ENCODE measurements at places on chromosomes 1 and 21.
A peak's percentile ranks its signal among the peaks of the same experiment; 100 is the strongest.

DNA sequence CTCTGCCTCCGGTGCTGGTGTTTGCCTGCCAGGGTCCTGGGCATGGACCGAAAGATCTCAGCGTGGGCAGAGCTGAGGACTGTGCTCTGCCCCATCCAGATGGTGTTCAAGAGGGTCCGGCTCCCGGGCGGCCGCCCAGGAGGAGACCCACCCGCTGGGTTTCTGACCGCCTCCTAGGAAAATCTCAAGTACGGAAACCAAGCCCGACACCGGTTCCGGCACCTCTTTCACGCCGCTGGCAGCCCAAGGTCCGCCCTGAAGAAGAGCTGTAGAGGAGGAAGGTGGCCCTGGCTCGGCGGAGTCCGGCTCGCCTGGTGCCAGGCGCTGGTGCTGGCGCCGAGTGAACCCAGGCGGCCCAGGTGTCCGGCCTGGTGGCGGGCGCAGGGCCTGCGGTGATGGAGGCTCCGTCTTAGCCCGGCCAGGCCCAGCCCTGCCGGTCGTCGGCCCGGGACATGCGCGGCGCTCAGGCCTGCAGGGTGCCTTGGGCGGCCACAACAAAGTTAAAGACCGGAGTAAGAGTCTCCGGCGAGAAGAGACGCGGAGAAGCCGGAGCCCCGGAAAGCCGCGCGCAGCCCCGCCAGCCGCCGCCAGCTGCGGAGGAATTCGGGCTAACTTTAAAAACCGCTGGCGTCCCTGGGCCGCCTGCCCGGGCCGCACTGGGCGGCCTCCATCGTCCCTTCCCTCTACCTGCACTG is 1.5 kb downstream of the GRIK3 start:
- peak; percentile 42 for DNase-seq

DNA sequence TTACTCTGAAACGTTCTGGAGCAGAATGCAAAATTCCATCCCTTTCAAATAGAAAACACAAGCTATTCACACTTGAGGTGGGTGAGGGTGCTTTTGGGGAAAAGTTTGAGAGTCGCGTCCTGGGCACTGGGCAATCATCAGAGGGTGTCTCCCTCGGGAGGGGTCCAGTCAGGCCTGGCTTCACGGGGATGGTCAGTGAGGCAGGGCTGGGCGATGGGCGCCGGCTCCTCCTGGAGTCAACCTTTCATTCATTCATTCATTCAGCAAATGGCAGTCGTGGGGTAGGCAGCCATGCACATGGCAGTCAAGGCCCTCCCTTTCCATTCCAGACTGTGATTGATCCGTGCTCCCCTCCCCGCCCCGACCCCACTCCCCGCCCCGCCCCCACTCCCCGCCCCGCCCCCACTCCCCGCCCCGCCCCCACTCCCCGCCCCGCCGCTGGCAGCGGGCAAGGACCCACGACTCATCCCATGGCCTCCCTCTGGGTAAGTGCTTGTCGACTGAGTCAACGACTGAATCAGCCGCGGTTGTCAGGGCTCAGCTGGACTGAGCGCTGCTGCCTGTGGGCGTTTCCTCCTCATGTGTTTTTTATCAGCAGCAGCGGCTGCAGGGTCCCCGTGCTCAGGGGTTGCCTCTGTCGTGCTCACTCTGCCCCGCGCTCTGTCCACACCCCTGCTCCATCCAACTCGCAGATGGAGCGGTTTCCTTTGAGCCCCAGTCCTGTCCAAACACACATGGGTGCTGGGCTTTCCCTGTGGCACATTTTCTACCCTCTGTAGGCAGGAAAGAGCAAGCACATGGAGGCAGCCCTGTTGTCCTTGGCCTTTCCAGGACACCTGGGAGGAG is 12.5 kb upstream of the SPSB1 start:
- no peak for DNase-seq

- DNase-seq: no peak
These were observed 164.4 kb upstream of the DPT start for GRCh38 chr1:168893359-168893801.

DNA sequence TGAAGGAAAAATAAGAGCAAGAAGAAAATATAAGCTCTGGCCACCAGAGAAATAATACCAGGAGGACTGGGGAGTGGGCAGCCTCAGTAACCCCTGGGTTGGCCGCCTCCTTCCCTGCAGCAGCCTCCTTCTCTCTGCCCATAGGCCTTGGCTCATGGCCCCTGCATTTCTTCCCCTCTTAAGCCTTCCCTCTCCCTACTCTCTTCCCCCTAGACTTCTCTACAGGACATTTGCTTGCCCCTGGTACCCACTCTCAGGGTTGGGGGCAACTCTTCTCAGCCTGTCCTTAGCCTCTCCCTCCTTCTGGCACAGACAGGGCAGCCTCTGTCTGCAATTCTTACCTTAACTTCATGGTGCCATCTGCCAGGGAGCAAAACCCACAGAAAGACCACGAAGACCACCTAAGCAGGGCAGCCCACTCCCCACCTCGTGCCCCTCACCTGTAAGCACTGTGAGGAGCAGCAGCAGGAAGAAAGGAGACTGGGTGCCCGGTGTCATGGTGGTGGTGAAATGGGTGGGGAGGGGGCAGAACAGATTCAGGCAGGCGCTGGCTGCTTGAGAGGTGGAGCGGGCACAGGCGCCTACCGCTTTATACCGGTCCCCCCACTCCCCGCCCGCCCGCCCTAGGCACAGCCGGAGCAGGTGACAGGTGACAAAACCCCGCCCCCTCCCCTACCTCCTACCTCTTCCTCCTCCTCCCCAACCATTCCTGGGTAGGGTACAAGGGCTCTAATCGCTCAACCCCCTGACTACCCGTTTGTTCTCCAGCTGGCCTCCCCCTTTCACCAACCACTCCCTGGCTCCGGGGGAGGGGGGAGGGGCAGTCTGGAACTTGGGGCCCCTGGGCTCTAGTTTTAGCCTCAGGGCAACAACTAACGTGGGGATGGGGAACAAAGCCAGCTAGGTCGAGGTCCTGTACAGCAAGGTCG is 15.1 kb downstream of the THBS3 start:
- no peak for DNase-seq
